ENCODE measurements at places on chromosomes 7 and 10. TPM values are rescaled to one million over a fixed set of nuclear protein-coding genes. Genes with fewer than 3 reads are reported as not detected.

Gene CTNNA3
- 0.42 TPM for total RNA-seq

Gene SFTPD
- total RNA-seq, result not detected

Gene NPY
- not detected for total RNA-seq

Gene RNF148
- not detected for total RNA-seq

Gene SFTPA2
- not detected for total RNA-seq

Gene ZNF117
- 3.8 TPM for total RNA-seq

Gene ACTL6B
- not detected for total RNA-seq

Gene VPS37D
- 0.63 TPM for total RNA-seq

Gene CPN1
- total RNA-seq, result not detected

Gene ELMO1
- total RNA-seq, result 215 TPM

Gene CALCR
- total RNA-seq, result not detected

Gene TEX47
- total RNA-seq, result not detected

Gene PRTFDC1
- 3.0 TPM for total RNA-seq

Gene CNTNAP2
- total RNA-seq, result 1.0 TPM

Gene PPP1R3C
- 0.21 TPM for total RNA-seq

Gene RAB19
- total RNA-seq, result 1.5 TPM

Gene TSPAN12
- total RNA-seq, result not detected

Gene AOAH
- total RNA-seq, result 128 TPM

Gene ZNF316
- 23.3 TPM for total RNA-seq

Gene ZNF503
- total RNA-seq, result 4.7 TPM

Gene PPP1R17
- not detected for total RNA-seq

Gene ANKRD22
- 0.31 TPM for total RNA-seq

Gene FEZF1
- not detected for total RNA-seq

Gene LHFPL3
- total RNA-seq, result not detected
